DMS79 treated with DMSO at 0.1 percent for 48 hours (cell line): ENCODE measurements at places on chromosomes 5 and 9.

- DNase-seq: no peak
Measured at GRCh38 chr5:137278476-137278875, 220.7 kb downstream of the SPOCK1 start.

GRCh38 chr5:73796164-73797131 is 170.5 kb downstream of the ARHGEF28 start:
- DNase-seq: no peak

DNA sequence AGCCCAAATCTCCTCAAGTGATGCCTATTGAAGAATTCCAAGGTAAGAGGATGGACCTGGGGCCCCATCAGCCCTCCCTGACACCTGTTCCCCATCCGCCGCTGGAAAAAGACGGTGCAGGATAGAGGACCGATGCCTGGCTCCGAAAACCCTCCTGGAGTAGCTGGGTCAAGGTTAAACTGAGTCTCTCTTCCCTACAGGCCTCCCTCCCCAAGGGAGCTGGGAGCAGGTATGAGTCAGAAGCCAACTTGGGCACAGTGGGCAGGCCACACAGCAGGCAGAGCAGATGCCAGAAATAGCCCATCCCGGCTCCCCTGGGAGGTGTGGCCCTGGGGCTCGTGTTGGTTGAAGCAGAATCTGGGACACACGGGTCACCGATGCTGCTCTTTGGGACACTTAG is 75.6 kb downstream of the NTNG2 start:
- no peak for DNase-seq

GRCh38 chr9:8206720-8207119 is 407.1 kb upstream of the DMAC1 start:
- no peak for DNase-seq

DNA sequence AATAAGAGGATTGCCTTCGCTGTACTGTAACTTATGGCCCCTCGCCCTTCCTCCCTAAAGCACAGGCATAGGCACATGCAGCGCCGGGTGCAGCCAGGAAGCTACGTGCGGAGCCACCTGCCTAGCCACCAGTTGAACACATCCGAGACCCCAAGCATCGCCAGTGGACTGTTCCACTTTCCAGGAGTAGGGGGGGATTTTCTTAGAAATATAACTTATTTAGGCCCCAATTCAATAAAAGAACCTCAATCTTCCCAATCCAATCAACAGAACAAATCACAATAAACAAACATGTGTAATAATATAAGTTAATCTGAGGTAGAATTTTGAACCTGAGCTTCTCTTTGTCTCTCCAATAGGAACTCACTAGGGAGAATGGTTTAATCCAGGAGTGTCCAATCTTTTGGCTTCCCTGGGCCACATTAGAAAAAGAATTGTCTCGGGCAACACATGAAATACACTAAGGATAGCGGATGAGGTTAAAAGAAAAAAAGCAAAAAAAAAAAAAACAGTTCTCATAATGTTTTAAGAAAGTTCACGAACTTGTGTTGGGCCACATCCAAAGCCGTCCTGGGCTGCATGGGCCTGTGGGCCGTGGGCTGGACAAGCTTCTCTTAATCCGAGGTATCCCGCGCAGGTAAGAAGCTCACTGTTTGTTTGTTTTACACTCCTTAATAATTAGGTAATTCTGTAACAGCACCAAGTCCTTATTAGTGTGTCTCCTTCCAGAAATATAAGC is 22.0 kb upstream of the NIPBL start:
- no peak for DNase-seq

DNA sequence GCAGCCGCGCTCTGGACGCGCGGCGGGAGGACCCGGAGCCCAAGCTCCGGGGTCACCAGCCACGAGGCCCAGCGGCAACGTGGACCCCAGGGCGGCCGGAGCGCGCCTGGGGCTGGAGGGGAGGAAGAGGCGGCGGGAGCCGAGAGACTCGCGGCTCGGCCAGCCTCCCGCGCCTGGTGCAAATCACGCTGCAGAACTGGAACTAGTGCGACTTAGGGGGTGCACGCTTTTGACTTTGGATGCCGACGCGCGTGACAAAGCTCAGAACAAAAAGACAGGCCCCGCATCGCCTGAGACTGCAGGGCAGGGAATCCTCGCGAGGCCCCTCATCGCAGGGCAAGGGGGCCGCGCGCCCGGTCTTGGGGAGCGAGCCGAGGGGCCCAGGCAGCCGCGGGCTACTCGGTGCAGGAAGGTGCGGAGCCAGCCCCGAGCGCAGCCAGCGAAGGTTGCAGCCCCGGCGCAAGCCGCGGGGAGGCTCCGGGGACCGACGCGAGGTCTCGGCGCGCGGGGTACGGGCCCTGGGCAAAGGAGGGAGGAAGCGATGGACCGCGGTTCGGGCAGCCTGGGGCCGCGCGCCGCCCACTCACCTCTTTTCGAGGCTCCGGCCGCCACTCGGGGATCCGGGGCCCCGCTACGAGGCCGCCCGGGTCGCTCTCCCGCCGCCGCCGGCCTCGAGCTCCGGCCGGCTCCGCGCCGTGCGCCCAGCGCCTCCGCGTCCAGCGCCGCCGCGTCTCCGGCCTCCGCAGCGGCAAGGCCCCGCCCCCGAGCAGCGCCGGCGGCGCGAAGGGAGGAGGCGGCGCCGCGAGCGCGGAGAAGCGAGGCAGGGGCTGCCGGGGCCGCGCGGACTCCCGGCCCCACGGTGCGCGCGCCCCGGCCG is at the start of gene GOLM1:
Gene GOLM1 (minus strand): TSS at position 735 of the 877 bp plus-strand sequence. CDS start 20,238 bp downstream, outside the sequence.
- no peak for DNase-seq

DNA sequence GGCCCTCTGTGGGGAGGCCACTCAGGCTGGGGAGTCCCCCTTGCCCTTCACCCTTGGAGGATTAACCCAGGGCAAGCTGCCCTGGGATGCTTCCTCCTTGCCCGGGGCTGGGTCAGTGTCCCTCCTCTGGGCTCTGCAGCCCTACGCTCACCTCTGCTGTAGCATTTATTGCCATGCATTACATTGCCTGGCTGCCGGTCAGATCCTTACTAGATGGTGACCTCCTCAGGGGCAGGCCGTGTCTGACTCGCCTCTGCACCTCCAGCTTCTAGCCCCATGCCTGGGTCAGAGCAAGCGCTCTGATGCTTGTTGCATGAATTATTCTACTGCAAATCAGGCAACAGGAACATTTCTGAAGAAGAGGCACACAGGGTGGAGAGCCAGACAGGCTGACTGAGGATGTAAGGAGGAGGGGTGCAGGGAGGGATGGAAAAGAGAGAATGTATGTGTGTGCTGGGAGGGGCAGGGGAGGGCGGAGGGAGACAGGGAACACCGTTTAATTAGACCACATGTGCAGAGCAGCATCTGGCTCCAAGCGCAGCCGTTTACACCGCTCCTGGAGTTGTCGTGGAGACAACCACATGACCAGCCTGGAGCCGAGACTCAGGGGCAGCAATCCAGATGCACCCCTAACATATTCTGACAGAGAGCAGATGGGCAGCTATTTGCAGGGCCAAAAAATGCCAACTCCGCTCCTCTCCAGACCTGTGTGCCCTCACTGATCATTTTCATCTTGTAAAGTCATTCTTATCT is 117.0 kb downstream of the CRB2 start:
- peak; percentile 25 for DNase-seq

DNA sequence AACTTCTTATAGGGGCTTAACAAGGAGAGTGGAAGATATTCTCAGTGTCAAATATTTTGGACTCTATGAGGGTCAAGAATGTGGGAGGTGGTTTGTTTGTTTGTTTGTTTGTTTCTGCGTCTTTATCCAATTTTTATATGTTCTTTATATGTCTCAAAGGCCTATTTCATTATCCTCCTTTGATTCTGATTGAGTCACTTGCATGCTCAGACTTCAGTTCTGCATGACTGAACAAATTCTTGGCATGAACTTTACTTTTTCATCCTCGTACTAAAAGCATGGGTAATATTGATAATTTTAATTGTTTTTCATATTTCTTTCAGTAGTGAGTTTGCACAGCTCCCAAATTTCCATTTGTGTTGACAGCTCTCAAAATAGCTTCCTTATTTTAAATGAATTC is 19.2 kb upstream of the ERBIN start:
- DNase-seq: no peak

DNA sequence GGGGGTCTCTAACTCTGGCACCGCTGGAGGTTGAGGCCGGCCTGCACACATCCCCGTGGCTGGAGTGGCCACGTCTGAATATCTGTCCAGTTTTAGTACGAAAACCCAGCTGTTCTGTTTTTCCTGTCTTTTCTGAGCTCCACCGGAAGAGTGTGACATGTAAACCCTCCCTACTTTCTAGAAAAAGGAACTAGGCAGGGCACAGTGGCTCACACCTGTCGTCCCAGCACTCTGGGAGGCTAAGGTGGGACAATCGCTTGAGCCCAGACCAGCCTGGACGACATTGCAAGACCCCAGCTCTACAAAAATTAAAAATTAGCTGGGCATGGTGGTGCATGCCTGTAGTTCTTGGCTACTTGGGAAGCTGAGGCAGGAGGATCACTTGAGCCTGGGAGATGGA is 8.2 kb upstream of the PHYKPL start:
- no peak for DNase-seq

DNA sequence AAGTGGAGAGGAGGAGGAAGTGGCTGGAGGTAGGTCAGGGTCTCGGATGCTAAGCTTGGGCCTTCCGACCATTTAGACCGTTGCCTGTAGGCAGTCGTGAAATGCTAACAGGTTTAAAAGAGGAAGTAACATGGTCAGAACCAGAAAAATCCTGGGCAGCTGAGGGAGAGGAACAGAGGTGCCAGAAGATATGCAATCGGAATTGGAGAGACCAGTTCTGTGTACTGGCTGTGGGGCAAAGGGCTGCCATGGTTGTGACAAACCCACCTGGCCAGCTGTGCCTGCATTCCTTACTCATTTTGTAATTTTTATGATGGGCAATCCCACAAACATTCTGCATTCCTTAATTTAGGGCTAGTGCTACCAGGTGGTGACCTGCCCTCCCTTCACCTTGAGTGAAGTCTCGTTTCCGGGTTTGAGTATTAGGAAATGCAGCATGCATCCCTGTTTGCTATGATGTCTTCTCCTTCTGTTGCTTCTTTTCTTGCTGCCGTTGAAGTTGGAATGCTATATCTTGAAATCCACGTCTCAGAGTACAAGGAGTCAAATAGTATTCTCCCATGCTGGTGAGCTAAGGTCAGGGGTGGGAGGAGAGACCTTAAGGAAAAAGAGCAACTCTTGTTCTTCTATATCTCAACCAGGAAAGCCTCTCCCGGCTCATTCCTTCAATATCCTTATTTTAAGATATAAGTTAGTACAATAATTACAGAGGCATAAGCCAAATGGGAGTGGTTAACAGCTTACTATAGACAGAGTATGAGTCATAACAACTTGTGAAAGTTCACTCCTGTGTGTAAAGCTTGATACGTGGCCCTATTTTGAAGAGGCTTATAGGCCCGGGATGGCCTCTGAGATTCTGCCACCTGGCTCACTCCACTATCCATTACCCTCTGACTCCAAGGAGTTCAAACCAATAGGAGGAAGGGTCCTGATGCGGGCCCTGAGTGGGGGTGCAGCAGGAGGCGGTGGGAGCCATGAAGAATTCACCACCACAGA is 37.0 kb downstream of the B4GALT1 start:
- DNase-seq: no peak

- no peak for DNase-seq
Measured at GRCh38 chr5:99639905-99640304, 711.1 kb upstream of the CHD1 start.

GRCh38 chr9:75909776-75910175 is 19.3 kb downstream of the PCSK5 start:
- no peak for DNase-seq

GRCh38 chr9:104868687-104869404 is 59.1 kb downstream of the ABCA1 start:
- DNase-seq: peak; percentile 72

GRCh38 chr5:2746561-2747032 is 4.9 kb downstream of the IRX2 start:
- no peak for DNase-seq

DNA sequence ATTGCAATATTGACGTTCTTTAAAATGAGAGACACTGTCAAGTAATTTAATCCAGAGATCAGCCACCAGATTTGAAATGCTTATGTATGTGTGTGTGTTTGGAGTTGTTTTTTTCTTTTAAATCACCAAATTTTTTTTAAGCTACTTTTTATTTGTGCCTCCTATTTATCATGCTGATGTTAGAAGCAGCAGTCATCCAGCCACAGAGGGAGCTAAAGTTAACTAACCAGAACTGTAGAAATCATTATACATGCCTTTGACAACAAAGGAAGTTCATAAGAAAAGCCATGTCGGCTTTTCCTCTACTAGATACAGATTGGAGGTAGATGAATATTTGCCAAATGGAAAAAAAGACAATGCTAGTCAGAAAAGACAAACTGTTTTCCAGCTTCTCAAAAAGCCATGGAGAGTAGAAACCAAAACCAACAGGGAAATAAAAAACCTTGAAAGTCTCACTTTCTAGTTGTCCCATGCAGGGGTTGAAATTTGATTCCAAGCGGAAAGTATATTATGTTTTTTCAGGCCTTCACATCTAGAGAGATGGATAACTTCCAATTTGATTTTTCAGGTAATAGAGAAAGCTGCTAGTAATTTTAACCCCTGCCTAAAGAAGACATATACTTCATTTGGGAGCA is 4.5 kb downstream of the PURA start:
- DNase-seq: no peak

DNA sequence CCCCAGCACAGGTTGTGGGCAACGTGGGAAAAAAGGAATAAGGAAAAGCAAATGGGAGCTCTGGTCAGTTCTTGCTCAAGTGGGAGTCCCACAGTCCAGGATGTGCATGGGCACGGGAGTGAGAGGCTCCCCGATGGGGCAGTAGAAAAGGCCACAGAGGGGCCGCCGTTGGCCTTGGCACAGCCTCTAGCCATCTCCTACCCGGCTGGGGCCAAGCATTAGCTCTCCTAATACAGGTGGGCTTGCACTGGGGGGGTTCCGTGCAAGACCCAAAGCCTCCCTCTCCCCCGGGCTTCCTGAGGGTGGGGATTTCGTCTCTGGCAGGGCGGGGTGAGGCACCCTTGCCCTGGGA is 212.2 kb upstream of the MVB12B start:
- no peak for DNase-seq

GRCh38 chr5:59038798-59039295 is 456.0 kb downstream of the RAB3C start:
- DNase-seq: no peak

DNA sequence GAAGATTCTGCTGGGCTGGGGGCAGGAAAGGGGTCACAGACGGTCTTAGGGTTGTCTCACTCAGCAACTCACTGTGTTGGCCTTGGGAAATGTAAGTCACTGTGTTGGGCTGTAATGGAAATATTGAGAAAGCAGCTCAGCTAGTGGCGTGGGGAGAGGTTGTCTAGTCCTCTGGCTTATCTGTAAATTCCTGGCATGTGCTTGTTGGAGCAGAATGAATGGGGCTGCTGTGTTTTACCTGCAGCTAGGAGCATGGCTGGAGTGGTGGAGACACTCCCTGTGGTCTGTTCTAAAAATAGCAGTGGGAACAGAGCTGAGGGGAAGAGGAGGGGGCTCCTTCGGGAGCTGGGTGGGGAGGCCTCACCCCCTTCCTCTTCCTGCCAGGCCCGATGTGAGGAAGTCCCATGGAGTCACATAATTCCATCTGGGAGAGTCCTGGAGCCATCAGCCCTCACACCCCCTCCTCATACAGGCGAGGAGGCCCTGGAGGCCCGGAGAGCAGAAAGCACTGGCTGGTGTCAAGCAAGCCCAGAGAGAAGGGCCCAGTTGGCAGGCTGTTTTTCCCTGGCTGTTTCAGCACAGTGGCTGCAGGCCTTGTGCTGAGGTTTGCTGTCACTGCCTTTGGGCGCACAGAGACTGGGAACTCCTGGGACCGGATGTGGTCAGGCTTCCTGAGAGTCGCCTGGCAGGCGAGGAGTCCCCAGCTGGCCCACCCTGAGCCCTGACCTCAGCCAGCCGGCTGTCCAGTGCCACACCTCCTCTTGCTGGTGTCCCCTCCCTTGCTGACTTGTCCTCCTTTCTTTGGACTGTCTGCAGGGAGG is 84.9 kb downstream of the RGS3 start:
- no peak for DNase-seq

- no peak for DNase-seq
Measured at GRCh38 chr9:94181408-94182181, 77.5 kb upstream of the ZNF169 start.
